ENCODE measurements at places on chromosomes 6 and 20. TPM values are rescaled to one million over a fixed set of nuclear protein-coding genes. Genes with fewer than 3 reads are reported as not detected.
A peak's percentile ranks its signal among the peaks of the same experiment; 100 is the strongest.

DNA sequence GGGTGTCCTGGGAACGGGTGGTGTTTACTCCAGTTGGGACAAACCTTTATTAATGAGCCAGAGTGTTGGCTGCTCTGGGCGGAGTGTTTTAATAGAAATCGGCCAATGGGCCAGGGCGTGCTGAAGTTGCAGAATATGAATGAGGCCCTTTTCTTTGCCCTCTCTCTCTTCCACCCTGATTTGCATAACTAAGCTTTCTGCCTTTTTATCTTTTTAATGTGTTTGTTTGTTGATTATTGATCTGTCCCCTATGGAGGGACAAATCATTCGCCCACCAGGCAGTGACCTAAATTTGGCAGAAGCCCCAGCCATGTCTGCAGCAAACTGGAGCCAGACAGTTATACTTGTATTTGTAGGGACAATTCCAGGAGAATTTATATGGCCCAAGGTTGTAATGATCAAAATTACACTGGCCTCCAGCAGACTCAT is 420.9 kb downstream of the PREX1 start:
- no peak overlapping the region for H3K27ac ChIP-seq
- H3K4me3 ChIP-seq, result no peak overlapping the region
- H3K36me3 ChIP-seq, result no peaks in the 10 kb centered on the region
- no peak for DNase-seq
- H3K27me3 ChIP-seq, result peaks cover 10% of the 10 kb centered on the region
- H3K4me1 ChIP-seq, result no peaks in the 10 kb centered on the region

- H3K36me3 ChIP-seq, result no peaks in the 10 kb centered on the region
- no peak overlapping the region for H3K4me3 ChIP-seq
- peaks cover 42% of the 10 kb centered on the region for H3K4me1 ChIP-seq
Measured at GRCh38 chr20:53930651-53931504, 139.5 kb downstream of the BCAS1 start.

GRCh38 chr6:45933855-45934254 is 81.8 kb downstream of the CLIC5 start:
- no peaks in the 10 kb centered on the region for H3K36me3 ChIP-seq
- H3K27ac ChIP-seq, result no peak overlapping the region
- peaks cover 4% of the 10 kb centered on the region for H3K27me3 ChIP-seq
- H3K4me3 ChIP-seq, result no peak overlapping the region

DNA sequence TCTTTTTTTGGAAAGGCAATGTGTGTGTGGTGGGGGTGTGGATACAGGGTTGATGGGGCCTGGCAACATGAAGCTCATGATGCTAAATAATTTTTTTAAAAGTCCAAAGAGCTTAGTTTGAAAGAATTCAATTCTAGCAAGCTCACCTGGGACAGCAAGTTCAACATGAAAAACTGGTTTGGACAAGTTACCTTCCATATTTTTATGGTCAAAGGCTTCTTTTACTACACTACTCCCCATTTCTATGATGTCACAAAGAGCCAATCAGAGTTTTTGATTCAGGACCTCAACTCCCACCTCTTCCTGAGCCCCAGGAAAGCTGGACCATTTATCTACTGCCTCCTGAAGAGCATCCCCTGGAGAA is 66.1 kb upstream of the CTNNBL1 start:
- peaks cover 18% of the 10 kb centered on the region for H3K27me3 ChIP-seq
- DNase-seq, result no peak
- H3K4me3 ChIP-seq, result no peak overlapping the region
- no peaks in the 10 kb centered on the region for H3K36me3 ChIP-seq
- H3K4me1 ChIP-seq, result no peaks in the 10 kb centered on the region

- peaks cover 61% of the 10 kb centered on the region for H3K27me3 ChIP-seq
- peaks cover 2% of the 10 kb centered on the region for H3K36me3 ChIP-seq
- H3K4me1 ChIP-seq, result peaks cover 9% of the 10 kb centered on the region
- no peak for DNase-seq
Measured at GRCh38 chr20:35600176-35600992, 15.2 kb upstream of the SPAG4 start.

- H3K27me3 ChIP-seq, result no peaks in the 10 kb centered on the region
- H3K4me1 ChIP-seq, result no peaks in the 10 kb centered on the region
- H3K4me3 ChIP-seq, result no peak overlapping the region
- no peak overlapping the region for H3K27ac ChIP-seq
Measured at GRCh38 chr6:164967102-164967501, 342.3 kb downstream of the C6orf118 start.

- peak overlapping the region; percentile 6 for H3K27ac ChIP-seq
- peak overlapping the region; percentile 73 for H3K4me3 ChIP-seq
- DNase-seq, result no peak
- peaks cover 49% of the 10 kb centered on the region for H3K27me3 ChIP-seq
- peaks cover 9% of the 10 kb centered on the region for H3K36me3 ChIP-seq
Measured at GRCh38 chr20:43916881-43917371, 2.3 kb downstream of the TOX2 start.

GRCh38 chr6:31168606-31169005 is 1.9 kb downstream of the POU5F1 start:
- H3K4me3 ChIP-seq, result no peak overlapping the region
- peaks cover 7% of the 10 kb centered on the region for H3K36me3 ChIP-seq

- no peaks in the 10 kb centered on the region for H3K36me3 ChIP-seq
- DNase-seq, result no peak
- no peaks in the 10 kb centered on the region for H3K27me3 ChIP-seq
- no peak overlapping the region for H3K27ac ChIP-seq
- H3K4me3 ChIP-seq, result no peak overlapping the region
- H3K4me1 ChIP-seq, result no peaks in the 10 kb centered on the region
Measured at GRCh38 chr20:52313341-52313963, 121.9 kb upstream of the ZFP64 start.

GRCh38 chr6:30830438-30830837 is 53.9 kb upstream of the DDR1 start:
- H3K4me3 ChIP-seq, result peak overlapping the region; percentile 86
- DNase-seq, result peak; percentile 72
- peaks cover 68% of the 10 kb centered on the region for H3K4me1 ChIP-seq

DNA sequence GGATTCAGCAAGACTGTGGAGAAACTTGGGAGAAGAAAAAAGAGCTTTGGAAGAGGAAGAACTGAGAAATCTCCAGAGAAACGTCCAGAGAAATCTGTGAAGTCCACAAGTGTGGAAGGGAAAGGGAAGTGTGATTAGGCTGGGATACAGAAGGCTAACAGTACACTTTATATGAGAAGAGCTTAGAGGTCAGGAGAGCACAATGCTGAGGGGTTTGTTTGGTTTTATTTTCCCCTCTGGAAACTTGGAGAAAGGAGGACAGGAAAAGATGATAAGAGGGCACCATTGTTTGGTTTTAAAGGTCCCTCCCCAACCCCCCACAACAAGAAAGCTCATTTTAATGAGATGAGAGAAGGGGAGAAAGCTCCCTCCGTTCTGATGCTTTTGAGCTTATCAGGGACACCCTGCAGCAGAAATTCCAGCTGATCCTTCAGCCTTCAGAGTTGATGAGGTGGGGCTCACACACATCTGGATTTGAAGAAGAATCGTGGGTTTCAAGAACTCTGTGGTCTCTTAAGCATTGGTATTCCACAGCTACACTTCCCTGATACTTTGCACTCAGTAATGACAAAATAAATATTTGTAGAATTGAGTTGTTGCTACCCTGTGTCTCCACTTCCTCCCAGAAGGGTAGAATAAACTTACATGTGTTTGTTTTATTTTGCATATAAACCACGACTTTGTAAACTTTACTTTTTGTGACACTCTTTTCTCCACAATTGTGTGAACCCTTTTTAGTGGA is 1.9 kb downstream of the NT5E start:
- DNase-seq, result no peak
- H3K36me3 ChIP-seq, result peaks cover 38% of the 10 kb centered on the region
- H3K27me3 ChIP-seq, result peaks cover 15% of the 10 kb centered on the region
- peak overlapping the region; percentile 87 for H3K4me3 ChIP-seq

- no peak for DNase-seq
- peaks cover 1% of the 10 kb centered on the region for H3K36me3 ChIP-seq
- no peak overlapping the region for H3K27ac ChIP-seq
- H3K4me1 ChIP-seq, result no peaks in the 10 kb centered on the region
- peaks cover 32% of the 10 kb centered on the region for H3K27me3 ChIP-seq
Measured at GRCh38 chr20:58511364-58511763, 3.8 kb downstream of the APCDD1L start.

DNA sequence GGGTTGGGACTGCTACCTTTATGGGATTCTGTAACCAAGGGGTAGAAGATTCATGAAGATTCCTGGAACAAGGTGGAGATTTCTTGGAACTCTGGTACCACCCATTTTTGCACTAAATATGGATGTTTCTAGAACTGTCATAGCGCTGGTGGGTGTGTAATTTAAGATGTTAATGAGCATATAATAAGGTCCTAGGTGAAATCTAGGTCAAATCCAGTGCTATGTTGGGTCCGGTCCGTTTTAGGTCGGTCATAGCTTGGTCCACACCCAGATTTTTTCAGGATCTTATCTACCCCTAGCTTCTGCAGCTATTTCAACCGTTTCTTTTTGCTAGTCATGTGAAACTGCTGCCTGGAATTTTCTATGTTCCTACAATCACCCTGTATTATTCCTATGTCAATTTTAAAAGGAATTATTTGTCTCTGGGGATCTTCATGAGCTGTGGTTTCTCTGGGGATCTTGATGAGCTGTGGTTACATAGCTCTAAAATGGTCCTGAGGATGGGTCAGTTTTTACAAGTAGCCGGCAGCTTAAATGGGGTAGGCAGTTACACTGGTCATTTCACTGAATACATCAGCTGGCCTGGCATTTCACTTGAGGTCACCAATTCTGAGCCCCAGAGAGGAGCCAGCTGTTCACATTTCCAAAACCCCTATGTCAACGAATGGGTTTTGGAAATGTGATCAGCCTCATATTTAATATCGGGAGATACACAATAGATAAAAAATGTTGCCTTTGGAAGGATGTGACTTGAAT is 652.3 kb upstream of the FLRT3 start:
- no peaks in the 10 kb centered on the region for H3K27me3 ChIP-seq
- no peak overlapping the region for H3K27ac ChIP-seq
- no peaks in the 10 kb centered on the region for H3K4me1 ChIP-seq

GRCh38 chr20:25987073-25987927 is 290.6 kb upstream of the ZNF337 start:
- H3K4me3 ChIP-seq, result peak overlapping the region; percentile 78
- peak; percentile 85 for DNase-seq
- H3K4me1 ChIP-seq, result peaks cover 3% of the 10 kb centered on the region
- peaks cover 2% of the 10 kb centered on the region for H3K27me3 ChIP-seq

DNA sequence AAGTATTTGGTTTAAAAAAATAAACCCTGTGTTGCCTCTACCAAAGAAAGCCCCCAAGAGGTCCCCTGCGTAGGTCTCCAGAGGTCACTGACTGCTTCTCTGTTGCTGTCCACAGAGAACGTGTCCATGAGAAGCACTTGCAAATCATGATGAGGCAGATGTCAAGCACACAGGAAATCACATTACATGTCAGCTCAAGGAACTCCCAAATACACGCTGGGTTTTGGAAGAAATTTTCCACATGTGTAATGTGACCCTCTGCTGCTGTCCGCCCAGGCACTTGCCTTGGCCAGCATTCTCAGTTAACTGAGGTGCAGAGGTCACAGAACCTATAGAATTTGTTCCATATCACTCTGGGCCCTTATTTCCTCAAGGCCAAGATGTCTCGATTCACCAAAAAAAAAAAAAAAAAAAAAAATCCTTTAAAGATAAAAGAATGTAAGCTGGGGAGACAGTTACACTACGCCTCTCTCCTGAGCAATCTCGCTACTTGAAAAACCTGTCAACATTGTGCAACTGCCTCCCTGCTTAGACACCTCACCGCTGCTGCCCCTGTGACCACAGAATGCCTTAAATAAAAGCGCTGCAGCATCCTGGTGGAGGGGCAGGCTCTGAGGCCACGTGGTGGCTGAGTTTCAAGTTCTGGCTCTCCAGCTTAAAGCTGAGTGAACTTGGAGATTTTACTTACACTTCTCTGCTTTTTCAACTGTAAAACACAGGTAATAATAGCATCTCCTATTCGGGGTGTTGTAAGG is 42.3 kb downstream of the SLC22A23 start:
- peak; percentile 63 for DNase-seq
- H3K36me3 ChIP-seq, result no peaks in the 10 kb centered on the region
- no peak overlapping the region for H3K4me3 ChIP-seq
- no peak overlapping the region for H3K27ac ChIP-seq

GRCh38 chr20:61640131-61640870 is 388.2 kb downstream of the CDH4 start:
- H3K4me3 ChIP-seq, result no peak overlapping the region
- H3K4me1 ChIP-seq, result no peaks in the 10 kb centered on the region
- no peak overlapping the region for H3K27ac ChIP-seq

GRCh38 chr20:37992802-37993409 is 40.4 kb downstream of the TTI1 start:
- peaks cover 53% of the 10 kb centered on the region for H3K36me3 ChIP-seq
- no peak overlapping the region for H3K4me3 ChIP-seq
- H3K27ac ChIP-seq, result no peak overlapping the region
- H3K27me3 ChIP-seq, result no peaks in the 10 kb centered on the region
- H3K4me1 ChIP-seq, result peaks cover 24% of the 10 kb centered on the region

DNA sequence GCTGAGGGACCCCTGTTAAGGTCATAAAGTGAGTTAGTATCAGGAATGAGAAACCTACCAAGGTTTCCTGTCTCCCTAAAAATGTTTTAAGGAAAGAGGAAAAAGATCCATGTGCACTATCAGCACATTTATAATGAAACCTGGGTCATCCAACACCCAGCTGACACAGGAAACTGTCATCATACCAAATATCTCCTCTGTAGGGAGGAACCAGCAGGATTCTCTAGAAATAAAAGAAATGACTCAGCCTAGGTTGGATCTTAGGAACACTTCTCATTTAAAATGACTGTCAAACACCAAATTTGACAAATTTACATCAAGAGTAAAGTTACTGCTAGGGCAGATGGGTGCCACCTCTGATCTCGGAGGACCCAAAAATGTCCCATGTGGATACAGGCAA is 21.7 kb downstream of the GFOD1 start:
- no peak for DNase-seq
- H3K4me1 ChIP-seq, result peaks cover 52% of the 10 kb centered on the region
- H3K36me3 ChIP-seq, result peaks cover 21% of the 10 kb centered on the region
- peak overlapping the region; percentile 60 for H3K4me3 ChIP-seq

GRCh38 chr6:3176562-3177355 is 19.4 kb upstream of the TUBB2A start:
- peak; percentile 75 for DNase-seq
- H3K27ac ChIP-seq, result no peak overlapping the region
- no peaks in the 10 kb centered on the region for H3K36me3 ChIP-seq
- H3K4me1 ChIP-seq, result peaks cover 2% of the 10 kb centered on the region
- H3K4me3 ChIP-seq, result no peak overlapping the region

- no peak overlapping the region for H3K27ac ChIP-seq
Measured at GRCh38 chr6:4805553-4806336, 29.5 kb downstream of the CDYL start.

GRCh38 chr20:41133709-41134361 is 3.5 kb upstream of the PLCG1 start:
- H3K27ac ChIP-seq, result peak overlapping the region; percentile 77
- H3K27me3 ChIP-seq, result no peaks in the 10 kb centered on the region
- H3K4me3 ChIP-seq, result no peak overlapping the region
- peak; percentile 84 for DNase-seq

Gene C20orf144
- 0.26 TPM for total RNA-seq

Gene WASF1
- total RNA-seq, result 1.2 TPM

Gene KHDC1L
- total RNA-seq, result not detected

Gene THBS2
- total RNA-seq, result not detected

Gene HLA-G
- 1.2 TPM for total RNA-seq

Gene PCK1
- total RNA-seq, result not detected

Gene SNAP91
- total RNA-seq, result not detected

Gene MEI4
- not detected for total RNA-seq

Gene DEFB121
- not detected for total RNA-seq

Gene BNIP5
- total RNA-seq, result not detected

Gene DAAM2
- not detected for total RNA-seq
